EL (cell line): ENCODE measurements at places on chromosomes 1 and 21.

DNA sequence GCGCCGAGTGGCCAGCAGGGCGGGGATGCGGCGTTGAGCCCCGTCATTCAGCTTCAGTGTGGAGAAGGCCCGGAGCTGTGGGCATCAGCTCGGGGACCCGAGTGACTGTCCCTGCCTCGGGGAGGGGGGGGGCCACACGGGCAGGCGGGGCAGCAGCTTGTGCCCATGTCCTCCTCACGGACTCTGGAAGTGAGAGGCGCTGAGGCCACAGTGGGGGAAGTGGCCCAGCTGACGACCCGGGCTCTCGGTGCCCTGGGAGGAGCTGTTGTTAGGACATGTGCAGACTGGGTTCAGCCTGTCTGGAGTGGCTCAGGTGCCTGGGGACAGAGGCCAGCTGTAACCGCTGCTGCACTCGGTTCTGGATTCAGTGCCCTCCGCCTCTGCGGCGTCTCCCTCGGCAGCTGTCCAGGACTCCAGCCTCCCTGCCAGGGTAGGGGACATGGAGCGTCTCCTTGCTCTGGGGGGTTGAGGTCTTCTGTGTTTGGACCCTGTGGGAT, 71.1 kb downstream of the SKI start:
- DNase-seq: no peak

DNA sequence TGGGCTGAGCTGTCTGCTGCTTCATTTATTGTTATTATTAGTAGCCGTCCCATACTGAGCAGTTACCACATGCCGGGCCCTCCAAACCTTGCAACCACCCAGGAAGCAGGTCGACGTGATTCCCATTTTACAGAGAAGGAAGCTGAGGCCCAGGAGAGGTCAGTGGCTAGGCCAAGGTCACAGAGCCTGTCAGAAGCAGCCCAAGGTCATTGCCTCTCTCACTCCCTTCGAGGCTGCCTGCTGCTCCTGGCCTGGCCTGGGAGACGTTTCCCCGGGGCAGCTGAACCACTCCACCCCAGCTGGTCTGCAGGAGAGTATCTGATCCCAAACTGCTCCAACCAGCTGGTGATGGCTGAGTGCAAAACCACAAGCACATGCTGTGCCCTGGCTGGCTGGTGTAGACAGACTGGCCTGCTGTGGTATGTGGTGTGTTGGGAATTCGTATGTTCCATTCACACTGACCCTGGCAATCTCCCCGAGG, 6.5 kb downstream of the PADI4 start:
- DNase-seq: no peak

DNA sequence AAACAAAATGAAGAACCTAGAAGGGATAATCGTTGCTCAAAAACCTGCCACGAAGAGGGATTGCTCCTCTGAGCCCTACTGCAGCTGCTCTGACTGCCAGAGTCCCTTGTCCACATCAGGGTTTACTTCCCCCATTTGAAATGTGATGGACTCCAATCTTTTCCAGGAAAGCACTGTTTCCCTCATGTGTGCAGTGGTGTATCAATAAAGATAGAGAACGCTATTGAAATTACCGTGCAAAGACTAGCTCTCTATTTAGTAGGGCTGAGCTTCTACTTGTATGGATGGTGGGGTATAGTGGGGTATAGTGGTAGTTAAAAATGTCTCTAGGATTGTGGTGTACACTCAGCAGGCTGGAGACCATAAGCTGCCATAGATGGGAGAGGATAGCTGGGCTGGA, 3.7 kb downstream of the TMCO2 start:
- DNase-seq: no peak

DNA sequence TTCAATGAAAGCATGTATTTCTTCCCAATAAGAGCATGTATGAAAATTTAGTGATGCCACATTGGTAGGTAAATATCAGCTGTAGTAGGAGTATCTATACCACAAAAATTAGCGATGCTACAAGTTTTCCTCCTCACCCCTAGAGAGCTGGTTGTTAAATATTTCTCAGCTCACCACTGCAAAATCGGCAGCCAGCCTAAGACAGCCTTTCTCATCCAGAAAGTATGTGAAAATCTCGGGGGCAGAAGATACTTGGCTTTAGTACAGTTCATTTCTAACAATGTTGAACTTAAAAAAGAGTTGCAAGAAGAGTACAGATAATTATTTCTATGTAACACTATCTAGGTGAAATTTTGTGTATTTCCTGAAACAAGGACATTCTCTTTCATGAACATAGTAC, 235.4 kb downstream of the TPR start:
- DNase-seq: peak; percentile 69

GRCh38 chr1:26358411-26359384, 4.8 kb upstream of the CRYBG2 start:
- no peak for DNase-seq

- no peak for DNase-seq
Measured at GRCh38 chr1:153951801-153952200, 5.3 kb upstream of the DENND4B start.

DNA sequence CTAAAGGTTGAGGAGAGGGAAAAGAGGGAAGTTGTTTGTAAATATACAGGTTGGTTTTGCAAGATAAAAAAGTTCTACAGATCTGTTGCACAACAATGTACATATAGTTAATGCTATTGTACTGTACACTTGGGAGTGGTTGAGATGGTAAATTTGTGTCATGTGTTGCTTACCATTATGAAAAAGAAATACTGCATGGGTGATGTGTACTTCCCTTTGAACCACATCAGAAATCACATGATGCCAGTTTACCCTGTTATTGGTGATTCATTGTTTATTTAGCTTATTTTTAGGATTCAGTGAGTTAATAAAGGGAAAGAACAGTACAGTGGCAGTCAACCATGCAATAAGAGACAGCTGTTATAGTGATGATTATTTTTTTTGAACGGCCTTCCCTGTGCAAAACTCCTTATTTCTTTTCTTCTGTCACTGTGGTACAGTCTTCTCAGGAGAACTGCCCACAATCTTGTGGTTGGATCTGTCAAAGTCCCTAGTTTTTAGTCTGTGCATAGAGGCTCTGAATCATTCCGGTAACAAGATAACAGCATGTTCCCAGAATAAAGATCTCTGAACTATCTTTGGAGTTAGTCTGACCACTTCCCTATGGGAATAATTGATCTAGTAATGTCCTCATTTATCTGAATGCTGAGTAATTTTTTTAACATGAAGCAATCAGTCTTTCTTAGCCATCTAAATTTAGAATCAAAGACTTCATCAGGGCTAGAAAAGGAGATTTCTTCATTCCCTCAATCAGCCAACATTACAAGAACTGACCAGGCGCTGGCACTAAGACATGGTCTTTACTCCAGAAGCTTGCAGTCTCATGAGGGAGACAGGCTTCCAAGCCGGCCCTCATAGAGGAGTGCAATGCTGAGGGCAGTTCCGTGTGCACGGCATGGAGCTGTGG, 84.2 kb downstream of the SH3GLB1 start:
- peak; percentile 64 for DNase-seq

DNA sequence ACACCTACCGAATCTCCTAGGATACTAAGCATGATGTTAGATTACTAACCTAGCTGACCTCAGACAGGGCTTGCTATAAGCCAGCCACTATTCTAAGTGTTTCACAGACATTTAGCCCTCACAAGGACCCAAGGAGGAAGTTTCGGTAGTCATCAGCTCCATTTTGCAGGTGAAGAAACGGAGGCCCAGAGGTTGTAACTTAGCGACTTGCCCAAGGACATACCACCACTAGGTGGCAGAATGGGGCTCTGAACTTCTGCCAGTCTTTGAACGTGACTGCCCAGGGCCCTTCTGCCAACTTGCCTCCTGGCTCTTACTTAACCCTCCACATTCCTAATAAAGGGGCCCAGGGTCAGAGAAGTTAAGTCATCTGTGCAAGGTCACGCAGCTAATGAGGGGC, 283.5 kb downstream of the C1orf94 start:
- DNase-seq: peak; percentile 4

DNA sequence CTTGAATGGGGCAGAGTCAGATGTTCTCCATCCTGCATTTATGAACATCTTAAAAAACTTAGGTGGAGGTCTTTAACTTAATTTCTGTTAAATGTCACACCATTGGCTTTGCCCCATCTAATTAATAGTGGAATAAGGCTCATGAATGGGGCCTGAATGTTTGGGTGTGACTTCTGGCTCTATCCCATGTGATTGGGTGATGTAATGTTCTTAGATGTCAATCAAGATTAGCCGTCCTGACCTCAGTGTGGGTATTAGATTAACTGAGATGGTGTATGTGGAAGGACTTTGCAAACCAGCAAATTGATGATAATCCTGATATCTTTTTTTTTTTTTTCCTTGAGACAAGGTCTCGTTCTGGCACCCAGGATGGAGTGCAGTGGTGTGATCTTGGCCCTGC, 38.1 kb downstream of the C1orf21 start:
- DNase-seq: no peak

DNA sequence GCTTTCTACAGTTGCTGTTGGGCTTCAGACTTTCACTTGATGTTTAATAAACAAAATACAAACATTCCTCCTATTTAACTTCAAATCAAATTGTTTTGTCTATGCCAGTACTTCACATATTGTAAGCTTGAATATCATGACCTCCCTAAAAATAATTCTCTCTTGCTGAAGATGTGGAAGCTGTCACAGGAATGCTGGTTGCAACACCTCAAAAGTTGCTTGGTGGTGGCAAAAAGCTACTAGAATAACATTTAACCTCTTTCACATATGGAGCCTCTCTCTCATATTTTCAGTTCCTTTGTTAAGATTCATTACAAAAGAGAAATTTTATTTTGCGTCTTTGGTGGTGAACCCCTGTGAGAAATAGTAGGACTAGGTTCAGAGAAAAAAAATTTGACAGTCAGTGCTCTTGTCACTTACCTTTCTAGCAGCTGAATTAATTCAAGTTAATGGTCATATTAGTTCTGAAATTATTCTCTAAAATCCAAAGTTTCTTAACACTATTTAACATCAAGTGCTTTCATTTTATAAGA, 25.5 kb upstream of the F13B start:
- DNase-seq: no peak

- no peak for DNase-seq
Measured at GRCh38 chr1:209805341-209805781, 581 bp downstream of the IRF6 start.

GRCh38 chr1:229225331-229225782, 45.6 kb upstream of the RAB4A start:
- no peak for DNase-seq

DNA sequence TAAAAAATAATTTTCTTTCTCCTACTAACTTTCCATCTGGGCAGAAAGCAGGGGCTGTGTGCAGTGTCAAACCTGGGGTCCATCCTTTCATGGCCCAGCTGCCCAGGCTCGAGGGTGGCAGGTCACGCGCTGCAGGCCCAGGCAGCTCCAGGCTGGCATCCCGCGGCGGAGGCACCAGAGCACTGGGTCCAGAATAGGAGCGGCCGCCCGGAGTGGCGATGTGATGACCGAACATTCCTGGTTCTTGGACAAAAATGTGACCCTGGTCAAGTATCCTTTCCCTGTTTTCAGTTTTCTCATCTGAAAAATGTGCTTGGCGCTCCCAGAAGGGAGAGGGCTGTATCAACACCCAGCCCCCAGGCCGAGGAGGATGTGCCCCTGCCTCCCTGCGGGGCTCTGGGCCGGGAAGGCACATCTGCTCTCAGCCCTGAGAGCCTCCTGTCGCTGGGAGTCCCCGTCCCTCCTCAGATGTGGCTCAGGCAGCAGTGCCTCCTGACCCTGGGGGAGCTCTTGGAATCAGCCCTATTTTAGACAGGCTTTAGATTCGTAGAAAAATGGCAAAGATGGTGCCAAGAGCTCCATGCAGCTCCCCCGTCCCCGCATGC, 29.3 kb downstream of the SLX9 start:
- DNase-seq: no peak

DNA sequence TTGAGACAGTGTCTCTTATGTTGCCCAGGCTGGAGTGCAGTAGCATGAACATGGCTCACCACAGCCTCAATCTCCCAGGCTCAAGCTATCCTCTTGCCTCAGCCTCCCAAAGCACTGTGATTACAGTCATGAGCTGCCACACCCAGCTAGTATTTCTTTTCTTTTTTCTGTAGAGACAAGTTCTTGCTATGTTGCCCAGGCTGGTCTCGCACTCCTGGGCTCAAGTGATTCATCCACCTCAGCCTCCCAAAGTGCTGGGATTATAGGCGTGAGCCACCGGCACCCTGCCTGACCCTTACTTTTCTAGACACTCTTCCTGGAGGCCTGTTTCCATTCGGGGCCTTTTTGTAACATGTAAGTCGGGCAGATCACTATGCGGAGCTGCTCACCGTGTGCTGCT, 30.1 kb upstream of the SRP9 start:
- DNase-seq: peak; percentile 45

DNA sequence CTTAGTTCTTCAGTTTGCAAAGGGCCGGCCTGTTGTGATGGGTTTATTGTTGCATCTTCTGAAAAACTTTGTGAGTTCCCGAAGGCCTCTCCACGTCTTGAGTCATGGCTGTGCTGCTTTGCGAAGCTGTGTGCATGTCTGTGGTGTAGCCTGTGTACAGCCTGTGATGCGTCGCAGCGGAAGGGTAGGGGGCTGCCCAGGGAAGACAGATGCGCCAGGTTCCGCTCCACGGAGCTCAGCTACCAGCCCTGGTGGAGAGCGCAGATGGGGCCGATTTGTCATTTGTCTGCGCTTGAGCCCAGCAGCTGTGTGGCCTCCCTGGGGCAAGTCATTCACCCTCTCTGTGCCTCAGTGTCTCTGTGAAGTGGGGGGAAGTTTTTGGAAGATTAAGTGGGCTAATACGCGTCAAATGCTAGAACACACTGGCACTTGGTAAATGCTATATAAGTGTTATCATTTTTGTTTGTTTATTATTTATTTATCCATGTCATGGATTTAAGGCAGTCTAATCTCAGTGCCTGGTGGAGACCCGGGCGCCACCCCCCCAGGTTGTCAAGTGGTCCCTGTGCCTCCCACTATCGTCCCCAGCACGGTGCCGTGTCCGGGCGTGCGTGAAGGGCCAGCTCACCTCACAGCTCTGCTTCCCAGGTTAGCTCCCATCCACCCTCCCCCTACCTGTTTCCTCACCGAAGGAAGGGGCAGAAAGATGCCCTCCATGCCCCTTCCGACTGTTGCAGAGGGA, 8.4 kb downstream of the PDE9A start:
- DNase-seq: no peak

DNA sequence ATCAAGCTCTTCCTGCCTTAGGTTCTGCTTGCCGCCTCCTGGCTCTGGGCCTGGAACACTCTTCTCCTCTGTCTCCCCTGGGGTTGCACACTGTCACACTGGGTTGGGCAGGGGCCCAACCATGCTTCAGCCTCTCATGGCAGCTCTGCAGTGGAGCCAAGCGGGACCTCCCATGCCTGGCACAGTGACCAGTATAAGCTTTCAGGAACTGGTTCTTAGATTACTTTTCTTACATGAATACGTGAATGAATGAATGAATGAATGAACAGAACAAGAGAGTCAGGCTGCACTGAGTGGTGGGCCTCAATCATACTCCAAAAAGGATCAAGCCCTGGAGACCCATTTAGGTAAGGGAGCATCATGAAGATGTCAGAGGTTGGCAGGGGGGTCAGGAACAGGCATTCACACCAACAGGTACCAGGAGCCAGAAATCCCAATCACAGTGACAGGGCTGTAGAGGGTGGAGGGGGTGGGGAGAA, 30.8 kb upstream of the TMEM125 start:
- DNase-seq: no peak
